ENCODE measurements at places on chromosomes 12 and 14. TPM values are rescaled to one million over a fixed set of nuclear protein-coding genes. Genes with fewer than 3 reads are reported as not detected.

ZFYVE1 gene
- 3.1 TPM for total RNA-seq

- no peak overlapping the region for H3K27ac ChIP-seq
- H3K27me3 ChIP-seq, result no peaks in the 10 kb centered on the region
Measured at GRCh38 chr12:42396473-42397259, 70.7 kb downstream of the PPHLN1 start.

RPGRIP1 gene
- total RNA-seq, result not detected

DNA sequence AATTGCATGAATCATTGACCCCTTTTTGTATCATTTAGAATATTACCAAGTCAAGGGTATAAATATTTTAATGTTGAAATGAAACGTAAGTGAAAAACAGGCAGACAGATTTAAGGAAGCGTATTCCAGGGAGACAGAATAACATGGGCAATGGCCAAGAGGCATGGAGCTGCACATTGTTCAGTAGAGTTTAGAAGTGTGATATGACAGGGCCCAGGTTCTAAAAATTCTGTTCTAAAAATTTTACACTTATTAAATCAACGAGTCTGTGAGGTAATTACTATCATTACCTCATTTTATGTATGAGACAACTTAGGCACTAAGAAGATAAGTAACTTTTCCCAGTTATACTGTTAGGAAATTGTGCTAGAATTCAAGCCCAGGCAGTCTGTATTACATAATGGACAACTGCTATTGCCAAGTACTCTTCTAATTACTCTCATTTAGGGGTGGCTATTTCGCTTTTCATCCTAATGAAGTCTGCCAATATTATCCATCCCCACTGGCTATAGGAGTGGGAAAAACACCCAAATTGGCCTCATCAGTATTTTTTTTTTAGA lies 103.2 kb upstream of the NAV3 start:
- no peak overlapping the region for H3K27ac ChIP-seq
- H3K4me1 ChIP-seq, result no peaks in the 10 kb centered on the region
- DNase-seq, result no peak
- H3K36me3 ChIP-seq, result no peaks in the 10 kb centered on the region
- no peaks in the 10 kb centered on the region for H3K27me3 ChIP-seq
- no peak overlapping the region for H3K4me3 ChIP-seq

CLIP1 gene
- 43.9 TPM for total RNA-seq

- H3K4me1 ChIP-seq, result peaks cover 4% of the 10 kb centered on the region
- no peak overlapping the region for H3K4me3 ChIP-seq
- no peaks in the 10 kb centered on the region for H3K36me3 ChIP-seq
- DNase-seq, result no peak
Measured at GRCh38 chr12:107844312-107844921, 69.9 kb downstream of the ASCL4 start.

GRCh38 chr12:25197608-25198007 lies 2.6 kb downstream of the ETFRF1 start:
- no peak overlapping the region for H3K27ac ChIP-seq
- no peak for DNase-seq
- H3K36me3 ChIP-seq, result no peaks in the 10 kb centered on the region
- no peaks in the 10 kb centered on the region for H3K27me3 ChIP-seq
- H3K4me1 ChIP-seq, result no peaks in the 10 kb centered on the region

DNA sequence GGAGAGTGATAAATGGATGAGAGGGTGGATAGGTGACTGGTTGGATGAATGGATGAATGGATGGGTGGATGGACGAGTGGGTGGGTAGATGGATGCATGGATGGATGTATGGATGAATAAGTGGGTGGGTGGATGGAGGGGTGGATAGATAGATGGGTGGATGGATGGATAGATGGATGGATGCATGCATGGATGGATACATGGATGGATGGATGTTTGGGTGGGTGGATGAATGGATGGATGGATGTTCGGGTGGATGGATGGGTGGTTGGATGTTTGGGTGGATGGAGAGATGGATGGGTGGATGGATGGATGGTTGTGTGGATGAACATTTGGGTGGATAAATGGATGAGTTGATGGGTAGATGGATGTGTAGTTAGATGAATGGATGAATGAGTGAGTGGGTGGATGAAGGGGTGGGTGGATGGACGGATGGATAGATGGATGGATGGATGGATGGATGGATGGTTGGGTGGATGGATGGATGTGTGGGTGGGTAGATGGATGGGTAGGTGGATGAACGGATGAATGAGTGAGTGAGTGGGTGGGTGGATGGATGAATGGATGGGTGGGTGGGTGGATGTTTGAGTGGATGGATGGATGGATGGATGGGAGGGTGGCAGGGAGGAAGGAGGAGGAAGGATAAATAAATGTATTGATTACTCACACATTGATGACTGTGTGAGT lies 9.7 kb upstream of the TMEM179 start:
- no peak overlapping the region for H3K4me3 ChIP-seq
- no peaks in the 10 kb centered on the region for H3K36me3 ChIP-seq
- no peaks in the 10 kb centered on the region for H3K27me3 ChIP-seq
- no peaks in the 10 kb centered on the region for H3K4me1 ChIP-seq
- DNase-seq, result no peak

FBXO33 gene
- 6.9 TPM for total RNA-seq

DNA sequence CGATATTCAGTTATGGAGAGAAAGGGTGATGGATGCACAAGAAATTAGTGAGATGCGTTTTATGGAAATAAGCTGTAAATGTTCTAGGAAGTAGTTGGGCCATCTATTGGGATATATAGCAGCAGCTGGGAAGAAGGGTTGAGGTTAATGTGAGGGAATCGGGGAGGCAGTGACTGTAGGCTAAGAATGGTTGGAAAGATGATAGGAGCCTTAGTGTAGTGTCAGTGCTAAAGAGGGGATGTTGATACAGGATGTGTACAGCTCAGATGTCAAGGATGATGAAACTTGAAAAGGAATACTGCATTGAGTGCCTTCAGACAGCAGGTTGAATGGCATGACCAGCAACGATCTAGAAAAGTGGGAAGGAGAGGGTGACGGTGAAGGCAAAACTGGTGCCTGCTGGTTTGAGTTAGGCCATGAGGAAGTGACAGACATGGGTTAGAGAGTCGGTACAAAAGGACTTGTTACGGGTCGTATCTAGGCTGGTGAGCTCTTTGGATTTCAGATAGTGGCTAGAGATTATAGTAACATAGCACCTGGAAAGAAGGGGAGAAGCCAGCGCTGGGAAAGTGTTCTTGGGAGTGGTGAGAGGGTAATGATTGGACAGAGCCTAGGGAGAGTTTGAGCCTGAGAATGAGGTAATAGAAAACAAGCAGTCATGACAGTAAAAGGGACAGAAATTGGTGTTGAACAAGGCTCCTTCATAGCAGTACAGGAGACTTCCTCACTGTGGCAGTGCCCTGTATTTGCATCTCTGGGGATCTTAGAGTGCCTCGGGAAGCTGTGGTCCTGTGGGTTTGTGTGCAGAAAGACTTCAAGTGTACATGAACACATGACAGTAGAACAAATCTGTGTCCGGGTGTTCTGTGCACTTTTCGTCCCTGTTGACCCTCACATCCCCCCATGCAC lies 9.6 kb downstream of the MARS1 start:
- no peak overlapping the region for H3K4me3 ChIP-seq
- peaks cover 9% of the 10 kb centered on the region for H3K36me3 ChIP-seq
- no peak for DNase-seq
- no peaks in the 10 kb centered on the region for H3K4me1 ChIP-seq
- no peak overlapping the region for H3K27ac ChIP-seq

DNA sequence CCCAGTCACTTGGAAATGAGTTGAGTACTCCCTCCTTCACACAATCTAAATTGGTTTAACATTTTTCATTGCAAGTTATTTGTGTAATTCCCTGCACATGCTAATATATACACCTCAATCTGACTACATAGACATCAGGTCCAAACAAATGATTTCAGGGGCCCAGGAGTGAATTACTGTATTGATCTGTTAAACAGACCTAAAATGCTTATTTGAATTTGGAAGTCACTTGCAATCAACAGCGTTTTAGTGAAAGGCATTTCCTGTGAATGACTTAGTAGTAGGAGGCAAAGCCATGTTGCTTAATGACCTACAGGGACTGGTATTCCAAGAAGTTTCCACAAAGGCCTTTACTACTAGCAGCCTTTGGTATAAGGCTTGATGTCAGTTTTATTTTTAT lies 22.6 kb upstream of the SLC15A5 start:
- no peak for DNase-seq
- no peak overlapping the region for H3K27ac ChIP-seq
- H3K36me3 ChIP-seq, result no peaks in the 10 kb centered on the region
- H3K4me1 ChIP-seq, result no peaks in the 10 kb centered on the region

- no peak overlapping the region for H3K27ac ChIP-seq
- peaks cover 7% of the 10 kb centered on the region for H3K4me1 ChIP-seq
- DNase-seq, result no peak
- H3K36me3 ChIP-seq, result no peaks in the 10 kb centered on the region
- no peaks in the 10 kb centered on the region for H3K27me3 ChIP-seq
Measured at GRCh38 chr12:66804563-66804974, 125.7 kb upstream of the GRIP1 start.

GRCh38 chr12:103350116-103350515 lies 145.7 kb downstream of the C12orf42 start:
- H3K27me3 ChIP-seq, result no peaks in the 10 kb centered on the region
- H3K4me1 ChIP-seq, result no peaks in the 10 kb centered on the region
- no peaks in the 10 kb centered on the region for H3K36me3 ChIP-seq
- no peak overlapping the region for H3K27ac ChIP-seq
- DNase-seq, result no peak

DNA sequence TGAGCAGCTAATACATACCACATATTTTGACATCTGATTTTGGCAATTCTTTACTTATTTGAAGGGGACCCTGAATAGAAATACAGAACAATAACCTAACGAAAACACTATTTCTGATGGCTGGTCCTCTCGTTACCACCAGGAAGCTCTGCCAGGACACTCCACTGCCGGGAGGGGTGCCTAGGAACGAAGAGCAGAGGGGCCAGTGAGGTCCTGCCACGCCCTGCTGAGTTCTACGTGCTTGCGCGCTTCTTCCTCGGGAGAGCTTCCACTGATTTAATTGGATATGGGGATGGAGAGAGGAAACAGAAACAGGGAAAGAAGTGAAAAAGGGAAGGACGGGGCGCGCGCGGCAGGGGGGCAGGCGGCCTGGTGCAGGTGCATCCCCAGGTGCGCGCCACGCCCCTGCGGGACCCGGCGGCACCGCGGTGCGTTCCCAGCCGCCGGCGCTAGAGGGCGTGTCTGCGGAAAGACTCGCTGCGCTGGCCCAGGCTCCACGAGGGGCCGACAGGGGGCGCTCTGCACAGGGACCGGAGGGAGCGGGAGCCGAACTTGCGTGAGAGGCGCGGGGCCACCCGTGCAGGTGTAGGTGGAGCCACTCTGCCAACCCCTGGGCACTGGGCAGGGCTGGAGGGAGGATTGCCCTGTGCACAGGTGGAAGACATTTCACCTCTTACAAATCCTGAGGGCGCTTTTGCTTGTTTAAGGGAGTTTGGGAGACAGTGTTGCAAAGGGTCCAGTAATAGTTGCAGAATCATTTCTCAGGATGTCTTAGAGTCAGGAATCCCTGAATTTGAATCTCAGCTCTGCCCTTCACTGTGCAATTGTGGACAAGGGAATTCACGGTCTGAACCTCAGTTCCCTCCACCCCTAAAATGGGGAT lies 986.3 kb upstream of the TMEM132C start:
- DNase-seq, result peak; percentile 18
- H3K27ac ChIP-seq, result no peak overlapping the region
- no peak overlapping the region for H3K4me3 ChIP-seq
- H3K4me1 ChIP-seq, result no peaks in the 10 kb centered on the region
- no peaks in the 10 kb centered on the region for H3K27me3 ChIP-seq

GRCh38 chr12:100187857-100188519 lies 12.6 kb upstream of the ACTR6 start:
- H3K4me1 ChIP-seq, result no peaks in the 10 kb centered on the region
- H3K36me3 ChIP-seq, result no peaks in the 10 kb centered on the region
- H3K27ac ChIP-seq, result no peak overlapping the region
- no peak overlapping the region for H3K4me3 ChIP-seq

Data from pancreas (tissue), 10 donors.